B cell (primary cell): ENCODE measurements at places on chromosomes 4 and X. TPM values are rescaled to one million over a fixed set of nuclear protein-coding genes. Genes with fewer than 3 reads are reported as not detected.

The AMBN gene
- polyA plus RNA-seq = not detected in 2 replicates

- H3K36me3 ChIP-seq = no peaks in the 10 kb centered on the region
- H3K27me3 ChIP-seq = no peaks in the 10 kb centered on the region
- peak; percentile 27 for DNase-seq
- H3K27ac ChIP-seq = no peak overlapping the region
- peaks cover 7% of the 10 kb centered on the region for H3K4me1 ChIP-seq
- H3K4me3 ChIP-seq = peak overlapping the region; percentile 88
These were observed 1.0 kb downstream of the LAMP2 start for GRCh38 chrX:120468071-120468470.

DNA sequence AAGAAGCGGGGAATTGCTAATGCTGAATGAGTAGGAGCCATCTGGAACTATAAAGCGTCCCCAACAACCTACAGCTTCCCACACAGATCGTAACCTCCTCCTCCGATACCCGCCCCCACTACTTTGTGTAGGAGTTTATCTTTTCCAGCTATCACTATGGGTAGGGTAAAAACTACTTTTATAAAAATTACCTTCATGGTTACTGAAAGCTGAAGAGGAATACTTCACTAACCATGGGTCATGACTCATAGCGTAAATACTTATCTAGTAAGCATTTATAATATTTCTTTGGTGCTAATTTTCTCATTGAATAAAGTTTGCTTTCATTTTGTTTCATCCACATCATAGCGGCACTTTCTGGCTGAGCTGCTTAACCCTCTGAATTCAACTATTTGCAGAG, 79.4 kb upstream of the TNIP3 start:
- no peak overlapping the region for H3K27ac ChIP-seq
- no peaks in the 10 kb centered on the region for H3K4me1 ChIP-seq
- H3K36me3 ChIP-seq = no peaks in the 10 kb centered on the region
- no peak overlapping the region for H3K4me3 ChIP-seq
- H3K27me3 ChIP-seq = no peaks in the 10 kb centered on the region
- DNase-seq = no peak

DNA sequence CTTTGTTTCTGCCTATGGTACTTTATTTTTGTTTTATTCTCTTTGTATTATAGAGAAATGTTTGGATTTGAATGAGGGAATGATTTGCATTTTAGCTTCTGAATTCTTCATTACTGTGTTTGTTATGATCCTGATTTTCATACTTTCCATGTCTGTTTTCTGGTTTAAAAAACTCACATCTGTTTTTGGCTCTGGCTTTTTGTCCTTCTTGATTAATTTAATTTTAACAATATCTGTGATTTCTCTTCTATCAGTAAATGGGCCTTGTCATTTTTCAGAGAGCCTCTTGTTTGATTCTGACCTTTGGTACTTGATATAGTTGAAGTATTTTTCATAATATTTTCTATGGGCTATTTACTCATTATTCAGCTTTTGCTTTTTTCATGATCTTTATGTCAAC, 341.6 kb upstream of the HAND2 start:
- no peak overlapping the region for H3K4me3 ChIP-seq

- no peaks in the 10 kb centered on the region for H3K36me3 ChIP-seq
- DNase-seq = no peak
- no peaks in the 10 kb centered on the region for H3K27me3 ChIP-seq
- no peak overlapping the region for H3K4me3 ChIP-seq
- no peak overlapping the region for H3K27ac ChIP-seq
These were observed 18.8 kb upstream of the C4orf36 start for GRCh38 chr4:86910820-86911684.
